ENCODE measurements at places on chromosomes 6 and 20.

GRCh38 chr6:499617-500016, 108.1 kb downstream of the IRF4 start:
- DNase-seq: no peak

- no peak for DNase-seq
Observed at GRCh38 chr6:169844946-169845345, 93.5 kb downstream of the ERMARD start.

DNA sequence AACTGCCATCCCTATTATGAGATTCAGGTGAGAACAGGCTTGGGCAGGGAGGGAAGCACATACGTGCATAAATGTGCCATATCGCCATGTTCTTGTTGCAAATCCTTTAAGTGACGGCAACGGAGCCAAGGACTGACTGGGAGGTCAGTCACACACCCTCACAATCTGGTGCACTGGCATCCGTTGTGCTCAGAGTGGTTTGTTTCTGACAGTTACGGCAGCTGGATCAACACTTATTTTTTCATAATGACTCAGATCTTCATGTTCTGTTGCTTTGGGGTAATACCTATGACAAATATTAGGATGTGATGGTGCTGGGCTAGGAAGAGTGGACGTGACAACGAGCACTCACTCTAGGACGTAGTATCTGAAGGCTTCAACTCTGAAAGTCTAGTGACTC, 56.2 kb upstream of the PREP start:
- DNase-seq: no peak

GRCh38 chr6:170439366-170440361, 113.4 kb downstream of the PSMB1 start:
- no peak for DNase-seq

DNA sequence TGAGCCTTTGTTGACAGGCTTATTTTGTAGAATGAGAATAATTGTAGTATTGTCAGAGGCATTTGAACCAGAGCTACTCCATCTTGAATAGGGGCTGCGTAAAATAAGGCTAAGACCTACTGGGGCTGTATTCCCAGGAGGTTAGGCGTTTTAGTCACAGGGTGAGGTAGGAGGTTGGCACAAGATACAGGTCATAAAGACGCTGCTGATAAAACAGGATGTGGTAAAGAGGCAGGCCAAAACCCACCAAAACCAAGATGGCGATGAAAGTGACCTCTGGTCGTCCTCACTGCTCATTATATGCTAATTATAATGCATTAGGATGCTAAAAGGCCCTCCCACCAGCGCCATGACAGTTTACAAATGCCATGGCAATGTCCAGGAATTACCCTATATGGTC, 82.7 kb downstream of the PFDN4 start:
- no peak for DNase-seq

DNA sequence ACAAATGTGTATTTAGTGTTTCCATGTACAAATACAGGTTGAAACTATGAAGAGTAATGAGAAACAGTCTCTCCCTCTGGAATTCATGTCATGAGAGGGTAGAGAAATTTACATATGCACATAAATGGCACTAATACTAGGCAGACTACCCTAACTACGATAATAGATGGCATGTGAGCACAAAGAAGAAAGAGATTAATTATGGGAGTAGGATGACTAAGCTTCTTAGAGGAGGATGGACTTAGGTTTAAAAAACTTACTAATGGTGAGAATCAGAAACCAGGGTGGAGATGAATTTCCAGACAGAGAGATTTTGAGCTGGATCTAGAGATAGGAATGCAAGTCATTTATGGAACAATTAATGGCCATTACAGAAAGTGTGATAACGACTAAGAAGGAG, 225.3 kb upstream of the HTR1E start:
- no peak for DNase-seq

- DNase-seq: no peak
Observed at GRCh38 chr6:35719830-35720733, 16.8 kb upstream of the ARMC12 start.

DNA sequence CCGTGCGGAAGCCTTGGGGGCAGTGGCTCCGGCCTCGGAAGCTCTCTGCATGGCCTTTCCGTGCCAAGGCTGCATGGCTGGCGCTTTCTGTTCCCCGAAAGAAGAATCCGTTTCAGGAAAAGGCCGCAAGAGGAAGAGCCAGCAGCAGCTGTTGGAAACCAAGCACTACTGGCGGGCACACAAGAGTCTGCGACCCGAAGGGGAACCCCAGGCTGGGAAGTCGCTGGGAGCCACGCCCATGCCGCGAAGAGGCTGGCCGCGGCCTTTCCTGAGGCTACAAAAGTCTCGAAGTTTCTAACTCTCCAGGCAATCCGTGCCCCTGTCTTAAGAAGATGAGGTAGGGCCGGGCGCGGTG, at the start of gene CGAS:
TSS of gene CGAS (minus strand) at position 191 of the 355 bp plus-strand sequence. CDS start at position 75, 116 bp downstream.
- DNase-seq: peak; percentile 58
